Femur (tissue), 1 donor: ENCODE measurements at places on chromosomes 6 and 20.

DNA sequence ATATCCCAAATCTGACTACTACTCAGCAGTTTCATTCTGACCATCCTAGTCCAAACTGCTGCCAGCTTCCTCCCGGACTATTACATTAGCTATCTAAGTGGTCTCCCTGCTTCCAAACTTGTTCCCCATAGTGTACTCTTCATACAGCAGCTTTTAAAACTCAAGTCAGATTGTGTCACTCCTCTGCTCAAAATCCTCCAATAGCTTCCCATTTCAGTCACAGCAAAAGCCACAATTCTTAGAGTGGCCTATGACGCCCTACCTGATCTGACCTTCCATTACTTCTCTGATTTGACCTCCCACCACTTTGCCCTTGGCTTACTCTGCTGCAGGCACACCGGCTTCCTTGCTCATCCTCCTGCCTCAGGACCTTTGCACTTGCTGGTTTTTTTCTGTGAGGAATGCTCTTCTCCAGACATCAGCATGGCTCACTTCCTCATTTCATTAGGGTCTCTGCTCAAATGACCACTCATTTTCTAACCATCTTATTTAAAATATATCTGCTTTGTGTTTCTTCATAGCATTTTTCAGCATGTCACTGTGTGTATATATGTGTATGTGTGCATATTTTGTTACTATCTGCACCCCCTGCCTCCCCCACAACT is 111.1 kb upstream of the DTNBP1 start:
- no peak for DNase-seq

- no peak for DNase-seq
These were observed 3.2 kb upstream of the PSMB8 start for GRCh38 chr6:32847004-32847403.

- DNase-seq, result no peak
These were observed 98.4 kb upstream of the PRSS16 start for GRCh38 chr6:27149150-27149549.

DNA sequence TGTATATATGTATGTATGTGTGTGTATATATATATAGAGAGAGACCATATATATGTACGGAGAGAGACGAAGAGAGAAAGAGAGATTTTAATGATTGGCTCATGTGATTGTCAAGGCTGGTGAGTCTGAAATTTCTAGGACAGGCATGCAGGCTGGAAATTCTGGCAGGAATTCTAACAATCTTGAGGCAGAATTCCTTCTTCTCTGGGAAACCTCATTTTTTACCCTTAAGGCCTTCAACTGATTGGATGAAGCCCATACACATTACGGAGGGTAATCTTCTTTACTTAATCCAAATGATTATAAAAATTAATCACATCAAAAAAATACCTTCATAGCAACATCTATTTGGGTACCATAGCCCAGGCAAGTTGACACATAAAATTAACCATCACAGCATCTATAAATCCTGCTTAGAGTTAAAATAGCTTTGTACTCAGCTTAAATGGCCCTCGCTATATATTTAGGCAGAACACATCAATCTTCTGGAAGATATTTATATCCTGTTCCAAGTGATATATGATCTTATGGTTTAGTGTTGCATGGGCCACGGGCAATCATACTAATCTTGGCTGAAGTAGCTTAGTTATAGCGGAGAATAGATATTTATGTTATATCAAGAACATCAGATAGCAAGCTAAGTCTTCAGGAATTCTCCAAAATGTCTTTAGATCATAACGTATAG is 36.6 kb downstream of the ABRACL start:
- no peak for DNase-seq
